ENCODE measurements at places on chromosomes 4 and X.

DNA sequence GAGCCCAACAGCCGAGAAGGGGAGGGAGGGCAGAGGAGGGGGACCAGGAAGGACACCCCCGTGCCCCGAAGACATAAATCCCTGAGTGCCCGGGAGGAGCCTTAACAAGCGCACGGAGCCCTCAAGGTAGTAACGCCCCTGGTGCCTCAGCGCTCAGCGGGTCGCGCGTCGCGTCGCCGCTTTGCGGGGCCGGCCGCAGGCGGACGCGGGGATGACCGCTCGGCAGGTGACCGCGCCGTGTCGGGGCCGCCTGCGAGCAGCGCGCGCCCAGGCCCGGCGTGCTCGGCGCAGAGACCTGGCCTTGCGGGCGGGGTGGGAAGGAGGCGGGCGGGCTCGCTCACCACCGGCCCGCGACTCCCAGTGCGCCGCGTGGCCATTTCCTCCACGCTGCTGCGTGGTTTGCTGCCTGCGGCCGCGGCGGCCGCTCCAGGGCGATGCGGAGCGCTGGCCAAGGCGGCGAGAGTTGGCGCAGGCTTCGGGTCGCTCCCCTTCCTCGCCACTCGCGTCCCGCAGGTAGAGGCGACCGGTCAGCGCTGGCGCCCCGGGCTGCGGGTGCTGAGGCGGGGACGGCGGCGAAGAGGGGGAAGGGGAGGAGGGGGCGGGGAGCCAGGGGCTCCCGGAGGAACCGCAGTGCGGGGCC lies 632 bp downstream of the CCSER1 start:
- no peak for DNase-seq

DNA sequence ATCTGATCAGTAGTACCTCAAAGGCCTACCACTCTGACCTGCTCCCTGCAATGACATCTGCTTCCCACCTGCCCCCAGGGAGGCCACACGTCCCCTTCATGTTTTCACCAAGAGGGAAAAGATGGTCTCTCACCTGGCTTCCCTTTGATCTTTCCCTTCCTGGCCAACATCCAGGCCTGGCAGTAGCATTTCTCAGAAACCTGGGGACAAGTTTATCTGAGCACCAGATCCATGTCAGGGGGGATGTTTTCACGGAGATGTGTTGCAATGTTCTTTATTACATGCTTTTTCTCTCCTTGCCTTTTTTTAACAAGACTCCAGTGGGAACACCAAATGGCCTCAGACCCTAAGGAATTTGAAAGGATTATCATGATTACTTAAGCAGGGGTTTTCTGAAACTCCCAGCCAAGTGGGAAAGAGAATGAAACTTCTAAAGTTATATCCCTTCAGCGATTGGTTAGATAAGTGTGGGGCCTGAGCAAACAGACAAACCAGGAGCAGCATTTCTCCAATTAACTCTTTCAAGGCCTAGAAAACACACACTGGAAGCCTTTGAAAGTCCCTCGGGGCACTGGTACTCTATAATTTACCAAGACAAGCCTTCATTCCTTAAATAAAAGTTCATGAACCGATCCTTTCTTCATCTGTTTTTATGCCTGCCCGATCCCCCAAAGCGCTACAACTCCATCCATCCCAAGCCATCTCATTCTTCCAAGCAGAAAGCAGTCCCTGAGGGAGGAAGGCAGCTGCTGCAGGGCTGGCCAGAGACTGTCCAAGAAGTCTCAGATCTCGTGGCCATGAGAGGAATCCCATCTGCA lies 94.1 kb downstream of the BCOR start:
- no peak for DNase-seq

- DNase-seq = peak; percentile 16
These were observed 1487.3 kb downstream of the PCDH7 start for GRCh38 chr4:32207456-32207855.

DNA sequence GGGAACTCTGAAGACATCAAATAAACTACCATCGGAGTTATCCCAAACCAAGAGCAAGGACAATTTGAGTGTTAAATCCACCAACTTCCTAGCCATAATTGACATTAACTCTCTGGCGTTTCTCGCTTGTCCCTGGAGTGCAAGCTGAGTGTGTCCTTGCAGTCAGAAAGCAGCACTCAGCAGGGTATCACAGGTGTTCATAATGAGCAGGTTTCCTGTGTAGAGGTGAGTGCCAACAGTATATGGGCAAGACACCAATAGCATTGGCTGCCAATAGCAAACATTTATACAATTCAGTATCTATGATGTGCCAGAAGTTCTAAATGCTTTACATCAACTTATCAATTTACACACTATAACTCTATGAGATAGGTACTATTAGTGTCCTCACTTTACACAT lies 11.2 kb downstream of the BLTP1 start:
- DNase-seq = no peak

DNA sequence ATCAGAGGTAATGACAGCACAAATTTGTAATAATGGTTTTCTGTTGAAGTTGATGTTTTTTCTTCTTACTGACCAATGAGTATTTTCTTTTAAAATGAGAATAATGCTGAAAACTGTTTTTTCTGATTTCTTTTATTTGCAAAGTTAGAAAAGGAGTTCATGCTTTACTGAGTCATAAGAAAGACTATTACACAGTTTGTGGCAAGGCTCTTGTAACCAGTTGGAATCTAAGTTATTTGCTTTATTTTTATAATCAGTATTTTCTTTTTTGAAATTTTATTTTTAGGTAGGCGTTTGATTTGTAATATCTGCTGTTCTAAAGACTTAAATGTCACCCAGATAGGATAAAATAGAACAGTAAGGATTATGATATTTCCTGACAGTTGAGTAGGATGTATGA lies 25.5 kb downstream of the ANAPC4 start:
- no peak for DNase-seq

DNA sequence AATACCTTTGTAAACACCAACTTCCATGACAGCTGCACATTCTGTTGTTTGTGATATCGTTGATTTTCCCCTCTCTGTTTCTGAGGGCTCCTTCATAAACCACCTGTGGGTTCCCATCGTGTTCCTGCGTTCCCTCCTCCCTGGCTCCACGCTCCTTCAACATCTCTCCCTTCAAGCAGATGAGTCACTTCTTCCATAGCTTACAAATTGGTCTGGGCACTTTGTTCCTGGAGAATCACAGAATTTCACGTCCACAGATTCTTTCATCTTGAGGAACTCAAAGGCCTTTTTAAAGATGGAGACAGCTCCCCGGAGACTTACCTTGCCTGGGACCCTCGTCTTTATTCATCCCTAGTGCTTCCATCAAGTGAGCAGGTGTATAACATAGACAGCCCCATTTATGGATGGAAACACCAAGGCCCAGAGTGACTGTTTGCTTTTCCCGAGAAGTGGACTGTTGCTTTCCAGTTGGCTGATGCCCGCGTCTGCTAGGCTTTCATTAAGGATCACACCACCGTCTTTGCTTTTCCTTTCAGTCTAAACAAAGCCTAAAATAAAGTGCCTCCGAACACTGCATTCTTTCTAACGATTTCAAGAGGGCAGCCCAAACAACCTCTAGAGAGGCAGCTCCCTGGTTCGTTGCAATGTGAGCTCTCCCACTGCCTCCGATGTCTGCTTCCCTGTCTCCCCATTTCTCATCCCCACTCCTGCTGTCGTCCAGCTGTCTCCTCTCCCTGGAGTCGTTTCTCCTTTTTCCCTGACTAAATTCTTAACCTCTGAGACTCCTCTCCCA lies 146.3 kb upstream of the STX18 start:
- DNase-seq = no peak

- no peak for DNase-seq
These were observed 57.1 kb downstream of the TMEM131L start for GRCh38 chr4:153523164-153523796.

- DNase-seq = no peak
These were observed 15.9 kb upstream of the TADA2B start for GRCh38 chr4:7027284-7027683.
